ENCODE measurements at places on chromosomes 2 and 18. TPM values are rescaled to one million over a fixed set of nuclear protein-coding genes. Genes with fewer than 3 reads are reported as not detected.
A peak's percentile ranks its signal among the peaks of the same experiment; 100 is the strongest.

- H3K27ac ChIP-seq, result no peak overlapping the region
- H3K27me3 ChIP-seq, result no peaks in the 10 kb centered on the region
- H3K36me3 ChIP-seq, result no peaks in the 10 kb centered on the region
- DNase-seq, result no peak
- no peak overlapping the region for H3K4me3 ChIP-seq
Observed at GRCh38 chr2:191204433-191204832, 40.8 kb upstream of the MYO1B start.

DNA sequence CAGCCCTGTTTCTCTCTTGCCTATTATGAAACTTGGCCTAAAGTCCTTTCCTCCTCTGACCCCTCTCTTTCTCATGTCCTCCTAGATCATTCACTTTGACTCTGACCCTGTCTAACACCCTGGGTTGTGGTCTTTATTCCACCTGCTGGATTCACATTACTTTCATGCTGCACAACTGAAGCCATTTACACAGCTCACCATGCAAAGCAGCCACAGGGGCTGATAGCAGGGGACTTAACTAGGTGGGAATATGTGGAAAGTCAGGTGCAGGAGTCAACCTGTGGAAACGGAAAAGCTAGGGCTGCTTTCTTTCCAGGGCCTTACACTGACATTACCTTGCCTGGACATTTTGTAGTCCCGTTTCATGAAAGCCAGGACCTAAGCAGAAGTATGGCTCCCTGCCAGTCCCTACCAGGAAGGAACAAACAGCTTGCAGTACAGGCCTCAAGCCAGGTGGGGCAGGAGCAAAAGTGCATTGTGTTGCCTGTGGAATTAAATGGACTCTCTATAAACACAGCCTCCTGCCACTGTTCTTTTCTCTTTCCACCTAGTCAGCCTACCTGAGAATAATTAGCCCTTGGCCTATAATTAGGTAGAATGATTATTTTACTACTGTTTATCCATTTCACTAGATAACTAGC is 11.8 kb downstream of the MAPRE3 start:
- no peaks in the 10 kb centered on the region for H3K27me3 ChIP-seq
- no peak overlapping the region for H3K27ac ChIP-seq
- H3K4me3 ChIP-seq, result no peak overlapping the region
- peak; percentile 30 for DNase-seq
- H3K4me1 ChIP-seq, result no peaks in the 10 kb centered on the region

DNA sequence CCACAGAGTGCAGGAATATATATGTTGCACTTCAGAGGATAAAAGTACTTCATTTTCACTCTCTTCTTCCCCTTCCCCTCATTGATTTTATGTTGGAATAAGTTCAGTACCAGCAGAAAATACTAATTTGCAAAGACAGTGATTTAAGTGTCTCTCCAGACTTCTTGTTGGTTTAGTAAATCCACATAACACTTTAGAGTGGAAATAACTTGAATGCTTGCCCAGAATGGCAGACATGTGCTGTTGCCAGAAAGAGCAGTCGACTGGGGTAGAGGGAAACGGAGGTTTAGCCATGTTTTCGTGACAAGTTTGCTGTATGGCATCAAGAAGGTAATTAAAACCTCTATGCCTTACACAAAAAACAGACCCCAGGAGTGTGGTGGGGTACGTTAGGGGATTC is 246.0 kb upstream of the CXCR4 start:
- H3K4me1 ChIP-seq, result 0 out of 2 replicates have a peak, but pooled peaks cover 3% of the 10 kb centered on the region
- H3K4me3 ChIP-seq, result no peak overlapping the region
- no peaks in the 10 kb centered on the region for H3K27me3 ChIP-seq
- no peak for DNase-seq
- H3K27ac ChIP-seq, result no peak overlapping the region
- H3K36me3 ChIP-seq, result no peaks in the 10 kb centered on the region

FOXI3 gene
- total RNA-seq, result 13.5 TPM

GRCh38 chr2:44358503-44358902 is 2.8 kb downstream of the PREPL start:
- H3K4me3 ChIP-seq, result no peak overlapping the region
- DNase-seq, result no peak
- H3K4me1 ChIP-seq, result peaks cover 13% of the 10 kb centered on the region
- no peaks in the 10 kb centered on the region for H3K27me3 ChIP-seq

TFCP2L1 gene
- total RNA-seq, result 3.7 TPM

C1QL2 gene
- total RNA-seq, result 0.55 TPM

LHCGR gene
- total RNA-seq, result 0.31 TPM

DNA sequence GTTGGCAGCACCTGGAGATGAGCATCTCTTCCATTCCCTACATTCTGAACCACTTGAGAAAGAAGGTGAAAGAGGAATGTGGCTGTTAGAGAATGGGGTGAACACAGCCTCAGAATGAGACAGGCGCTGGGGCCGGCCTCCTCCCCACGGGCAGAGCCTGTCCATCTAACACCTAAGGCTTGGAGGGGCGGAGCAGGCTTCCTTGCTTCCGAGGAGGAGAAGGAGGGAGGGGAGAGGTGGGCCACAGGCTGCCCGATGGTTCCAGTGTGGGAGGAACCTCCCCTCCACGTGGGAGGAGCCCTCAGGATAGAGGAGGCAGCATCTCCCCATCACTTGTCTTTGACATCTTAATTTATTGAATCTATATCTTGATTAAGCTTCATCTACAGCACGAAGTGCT is 68.6 kb downstream of the CIB4 start:
- H3K36me3 ChIP-seq, result no peaks in the 10 kb centered on the region
- peak; percentile 32 for DNase-seq
- H3K27ac ChIP-seq, result no peak overlapping the region
- H3K4me1 ChIP-seq, result peaks cover 30% of the 10 kb centered on the region
- H3K27me3 ChIP-seq, result peaks cover 17% of the 10 kb centered on the region
- H3K4me3 ChIP-seq, result no peak overlapping the region

WNT6 gene
- total RNA-seq, result not detected

DNA sequence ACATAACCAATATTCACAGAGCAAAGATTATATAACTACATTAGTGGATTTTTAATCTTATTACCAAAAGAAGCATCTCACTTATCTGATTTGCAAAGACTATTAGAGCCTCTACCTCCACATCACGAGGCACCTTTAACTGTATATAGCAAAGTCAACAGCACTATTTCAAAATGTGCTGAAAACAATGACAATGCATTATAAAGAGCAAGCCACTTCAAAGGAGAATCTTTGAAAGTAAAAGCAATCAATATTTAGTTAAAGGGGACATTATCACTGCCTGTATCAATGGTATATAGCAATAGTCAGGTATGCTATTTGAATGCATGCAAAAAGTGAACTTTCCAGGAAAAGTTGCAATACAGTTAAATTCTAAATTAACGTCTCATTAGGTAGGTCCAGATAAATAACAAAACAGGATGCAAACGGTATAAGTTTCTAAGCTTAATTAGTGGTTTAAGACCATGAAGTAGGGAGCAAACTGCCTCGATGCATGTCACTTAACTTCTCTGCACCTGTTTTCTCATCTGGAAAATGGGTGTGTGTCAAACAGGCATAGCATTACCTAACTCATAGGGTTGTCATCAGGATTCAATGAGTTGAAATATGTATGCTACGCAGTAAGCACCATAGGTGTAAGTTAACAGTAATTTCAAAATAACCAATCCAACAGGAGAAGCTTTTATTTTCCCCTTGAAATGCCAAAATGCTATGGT is 31.6 kb downstream of the ATL2 start:
- H3K27ac ChIP-seq, result no peak overlapping the region
- H3K36me3 ChIP-seq, result peaks cover 36% of the 10 kb centered on the region
- DNase-seq, result no peak
- no peaks in the 10 kb centered on the region for H3K27me3 ChIP-seq

- H3K27me3 ChIP-seq, result peaks cover 10% of the 10 kb centered on the region
- no peaks in the 10 kb centered on the region for H3K36me3 ChIP-seq
- 0 out of 2 replicates have a peak, but pooled peaks cover 3% of the 10 kb centered on the region for H3K4me1 ChIP-seq
- no peak overlapping the region for H3K27ac ChIP-seq
- no peak overlapping the region for H3K4me3 ChIP-seq
Observed at GRCh38 chr2:126715111-126715510, 59.2 kb downstream of the GYPC start.

DNA sequence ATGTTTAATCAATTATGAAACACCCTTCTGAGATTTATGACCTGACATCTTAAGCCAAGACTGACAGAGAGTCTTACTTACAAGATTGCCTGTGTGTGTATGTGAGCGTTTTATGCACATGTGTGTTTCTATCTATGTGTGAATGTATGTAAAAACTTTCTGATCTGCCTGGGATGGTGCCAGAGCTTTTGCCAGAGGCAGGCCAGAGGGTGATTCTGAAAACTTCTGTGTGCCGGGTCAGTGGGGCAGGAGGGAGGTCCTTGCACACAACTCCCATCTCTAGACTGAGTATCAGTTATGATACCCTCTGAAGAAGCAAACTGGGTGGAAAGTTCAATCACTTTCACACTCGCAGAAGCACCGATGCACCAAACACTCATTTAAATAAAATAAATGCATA is 335.0 kb upstream of the NT5C1B start:
- DNase-seq, result no peak
- no peak overlapping the region for H3K27ac ChIP-seq
- no peak overlapping the region for H3K4me3 ChIP-seq
- peaks cover 7% of the 10 kb centered on the region for H3K36me3 ChIP-seq
- H3K4me1 ChIP-seq, result peaks cover 8% of the 10 kb centered on the region
- no peaks in the 10 kb centered on the region for H3K27me3 ChIP-seq

GRCh38 chr2:84482603-84483002 is 23.5 kb upstream of the SUCLG1 start:
- peaks cover 4% of the 10 kb centered on the region for H3K36me3 ChIP-seq
- H3K27me3 ChIP-seq, result peaks cover 3% of the 10 kb centered on the region
- H3K27ac ChIP-seq, result no peak overlapping the region
- DNase-seq, result no peak
- no peaks in the 10 kb centered on the region for H3K4me1 ChIP-seq

- H3K27me3 ChIP-seq, result peaks cover 2% of the 10 kb centered on the region
- H3K4me1 ChIP-seq, result peaks cover 3% of the 10 kb centered on the region
- no peak overlapping the region for H3K4me3 ChIP-seq
Observed at GRCh38 chr2:183465048-183465447, 340.8 kb downstream of the NUP35 start.

CLIP4 gene
- total RNA-seq, result 0.39 TPM

DNA sequence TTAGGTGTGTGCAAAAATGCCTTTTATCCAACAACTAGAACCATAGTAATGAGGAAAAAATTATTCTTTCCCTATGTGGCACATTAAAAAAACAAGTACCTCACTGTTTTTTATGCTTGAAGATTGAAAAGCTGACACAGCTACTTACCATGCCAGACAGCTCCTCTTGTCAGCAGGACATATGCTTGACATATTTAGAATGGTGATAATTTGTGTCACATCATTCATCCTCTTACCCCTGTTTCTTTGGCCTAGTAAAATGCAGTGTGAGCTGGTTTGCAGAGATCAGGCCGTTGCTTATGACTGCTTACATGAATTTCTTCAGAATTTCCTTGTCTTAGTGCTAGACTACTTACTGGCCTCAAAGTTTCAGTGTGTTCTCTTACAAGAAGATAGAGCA is 869.9 kb downstream of the LRP1B start:
- H3K36me3 ChIP-seq, result no peaks in the 10 kb centered on the region
- no peak overlapping the region for H3K27ac ChIP-seq
- no peaks in the 10 kb centered on the region for H3K27me3 ChIP-seq
- H3K4me3 ChIP-seq, result no peak overlapping the region

DNA sequence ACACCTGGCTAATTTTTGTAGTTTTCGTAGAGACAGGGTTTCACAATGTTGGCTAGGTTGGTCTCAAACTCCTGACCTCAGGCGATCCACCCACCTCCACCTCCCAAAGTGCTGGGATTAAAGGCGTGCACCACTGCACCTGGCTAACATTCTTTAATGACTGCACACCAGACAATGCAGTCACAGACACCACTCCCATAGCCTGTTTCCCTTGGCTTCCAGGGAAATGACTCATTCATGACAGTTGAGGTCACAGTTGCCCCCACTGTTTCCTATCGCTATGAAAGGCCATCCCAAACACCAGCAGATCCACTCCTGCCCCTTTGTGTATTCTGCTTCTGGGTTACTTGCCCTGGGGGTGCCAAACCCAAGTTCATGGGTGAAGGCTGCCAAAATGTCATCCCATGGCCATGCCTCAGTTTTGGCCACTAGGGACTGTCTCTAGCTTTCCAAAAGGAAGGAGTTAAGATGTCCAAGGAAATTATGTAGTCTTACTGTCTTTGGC is 8.7 kb downstream of the CHMP1B start:
- peaks cover 38% of the 10 kb centered on the region for H3K4me1 ChIP-seq
- H3K36me3 ChIP-seq, result no peaks in the 10 kb centered on the region
- no peaks in the 10 kb centered on the region for H3K27me3 ChIP-seq

DNA sequence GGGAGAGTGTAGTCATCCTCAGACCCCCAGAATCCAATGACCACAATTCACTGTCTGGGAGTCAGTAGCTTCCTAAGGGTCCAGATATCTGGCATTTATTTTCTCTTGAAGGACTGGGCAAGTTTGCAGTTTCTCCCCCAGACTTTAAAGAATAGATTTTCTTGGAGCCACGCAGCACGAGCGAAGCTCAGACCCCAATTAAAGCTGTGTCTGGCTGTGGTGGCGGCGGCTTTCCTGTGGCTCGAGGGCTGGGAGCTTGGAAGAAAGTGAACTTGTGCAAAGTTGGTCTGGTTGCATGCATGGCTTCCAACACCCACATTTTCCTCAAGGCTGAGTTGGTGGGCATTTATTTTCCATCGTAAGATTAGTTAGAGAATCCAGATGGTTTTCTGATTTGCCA is 105.0 kb downstream of the ACKR3 start:
- H3K27me3 ChIP-seq, result peaks cover 3% of the 10 kb centered on the region
- DNase-seq, result no peak
- peaks cover 9% of the 10 kb centered on the region for H3K4me1 ChIP-seq
- H3K36me3 ChIP-seq, result peaks cover 11% of the 10 kb centered on the region

COL4A3 gene
- total RNA-seq, result 1.1 TPM

MCFD2 gene
- 68.1 TPM for total RNA-seq

GRCh38 chr2:217055624-217056023 is 195.8 kb upstream of the TNP1 start:
- H3K36me3 ChIP-seq, result no peaks in the 10 kb centered on the region
- no peaks in the 10 kb centered on the region for H3K27me3 ChIP-seq
- H3K4me3 ChIP-seq, result no peak overlapping the region
- H3K27ac ChIP-seq, result no peak overlapping the region
- DNase-seq, result no peak

DNA sequence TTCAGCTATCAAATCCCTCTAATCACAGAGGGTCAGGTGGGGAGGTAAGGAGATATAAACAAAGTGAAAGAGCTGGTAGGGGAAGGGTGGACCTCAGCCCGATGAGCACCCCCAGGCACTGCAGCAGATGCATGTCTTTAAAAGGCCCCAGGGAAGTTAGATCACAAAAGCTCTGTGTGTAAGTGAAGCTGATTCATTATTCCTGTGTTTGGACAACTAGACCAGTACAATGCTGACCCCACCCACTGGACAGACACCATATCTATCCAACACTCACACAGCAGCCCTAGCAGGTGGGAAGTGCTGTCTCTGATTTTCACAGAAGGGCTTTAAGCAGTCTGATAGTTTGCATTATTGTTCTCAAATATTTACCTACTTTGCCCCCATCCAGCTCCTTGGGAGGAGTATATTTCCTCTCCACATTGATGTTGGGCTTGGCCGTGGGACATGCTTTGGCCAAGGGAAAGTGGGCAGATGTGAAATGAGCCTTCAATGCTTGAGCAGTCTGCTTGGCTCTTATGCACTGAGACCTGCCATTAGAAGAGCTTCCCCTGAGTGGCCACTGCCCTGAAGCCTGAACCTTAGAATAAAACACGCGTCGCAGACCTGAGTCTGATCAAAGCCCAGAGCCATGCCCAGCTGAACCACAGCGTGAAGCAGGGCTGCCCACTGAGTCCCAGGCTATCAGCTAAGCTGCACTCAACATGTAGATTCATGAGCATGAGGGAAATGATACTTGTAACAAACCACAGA is 111.4 kb downstream of the COPS8 start:
- peaks cover 20% of the 10 kb centered on the region for H3K27me3 ChIP-seq
- H3K4me1 ChIP-seq, result peaks cover 56% of the 10 kb centered on the region
- H3K4me3 ChIP-seq, result no peak overlapping the region
- H3K36me3 ChIP-seq, result peaks cover 29% of the 10 kb centered on the region
- no peak for DNase-seq

Data from WTC11 (cell line).